Spleen (tissue), 13 donors: ENCODE measurements at places on chromosomes 3 and 15. TPM values are rescaled to one million over a fixed set of nuclear protein-coding genes. Genes with fewer than 3 reads are reported as not detected.

DNA sequence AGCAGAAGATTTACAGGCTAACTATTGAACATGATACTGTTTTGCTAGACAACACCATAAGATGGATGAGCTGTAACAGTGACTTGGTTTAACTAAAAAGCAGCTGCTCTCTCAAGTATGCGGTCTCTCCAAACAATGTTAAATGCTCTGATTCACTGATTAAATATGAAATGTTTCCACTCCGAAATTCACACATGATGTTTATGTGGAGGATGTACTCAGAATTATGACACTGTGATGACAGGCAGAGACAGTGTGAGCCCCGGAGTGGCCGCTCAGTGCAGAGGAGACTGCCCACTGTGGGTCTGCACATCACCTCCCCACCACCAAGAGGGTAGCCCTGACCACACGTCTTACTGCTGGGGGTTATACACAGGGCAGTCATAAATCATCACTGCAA is 83.9 kb upstream of the MEX3B start:
- peaks cover 98% of the 10 kb centered on the region for H3K36me3 ChIP-seq
- H3K4me1 ChIP-seq, result no peaks in the 10 kb centered on the region

DNA sequence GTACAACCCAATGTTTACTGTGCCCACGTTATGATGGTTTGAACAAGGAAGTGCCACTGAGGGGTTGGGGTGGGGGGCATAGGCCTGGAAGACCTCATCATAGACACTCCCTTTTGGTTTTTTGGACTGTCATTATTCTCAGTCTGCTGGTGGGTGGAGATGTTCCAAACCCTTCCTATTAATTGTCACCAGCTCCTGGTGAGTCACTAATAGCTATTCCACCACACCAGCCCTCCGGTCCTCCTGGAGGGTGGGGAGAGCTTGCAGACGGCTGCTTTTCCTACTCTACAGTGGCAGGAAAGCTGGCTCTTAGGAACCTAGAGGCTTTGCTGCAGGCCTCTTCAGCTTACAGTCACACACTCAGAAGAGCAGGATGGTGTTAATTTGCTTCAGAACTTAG is 9.0 kb upstream of the COPG1 start:
- H3K27me3 ChIP-seq, result peaks cover 4% of the 10 kb centered on the region
- H3K36me3 ChIP-seq, result no peaks in the 10 kb centered on the region
- no peak overlapping the region for H3K4me3 ChIP-seq
- DNase-seq, result no peak

Gene CHRNA7
- polyA plus RNA-seq, result 0.77 TPM

- H3K36me3 ChIP-seq, result no peaks in the 10 kb centered on the region
- H3K27me3 ChIP-seq, result no peaks in the 10 kb centered on the region
- DNase-seq, result no peak
- H3K4me3 ChIP-seq, result no peak overlapping the region
Measured at GRCh38 chr15:64009241-64009640, 37.0 kb downstream of the DAPK2 start.

Gene MGLL
- polyA plus RNA-seq, result 47.2 TPM

DNA sequence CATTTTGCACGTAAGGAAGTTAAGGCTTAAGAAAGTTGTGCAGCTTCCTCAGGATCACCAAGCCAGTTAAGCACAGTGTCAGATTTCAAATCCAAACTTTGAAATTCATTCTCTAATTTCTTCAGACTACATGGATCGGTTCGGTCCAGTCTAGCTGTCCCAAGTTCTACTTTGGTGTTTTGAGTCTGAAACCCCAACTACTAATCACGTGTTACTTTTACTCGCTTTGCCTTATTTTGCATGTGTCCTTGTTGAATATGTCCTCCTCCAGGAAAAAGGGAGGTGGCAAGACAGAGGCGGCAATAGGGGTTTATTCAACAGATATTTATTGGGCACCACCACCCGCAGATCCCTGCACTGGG is 522 bp upstream of the GXYLT2 start:
- H3K27ac ChIP-seq, result no peak overlapping the region
- DNase-seq, result no peak
- peak overlapping the region; percentile 40 for H3K4me3 ChIP-seq
- peaks cover 21% of the 10 kb centered on the region for H3K4me1 ChIP-seq

DNA sequence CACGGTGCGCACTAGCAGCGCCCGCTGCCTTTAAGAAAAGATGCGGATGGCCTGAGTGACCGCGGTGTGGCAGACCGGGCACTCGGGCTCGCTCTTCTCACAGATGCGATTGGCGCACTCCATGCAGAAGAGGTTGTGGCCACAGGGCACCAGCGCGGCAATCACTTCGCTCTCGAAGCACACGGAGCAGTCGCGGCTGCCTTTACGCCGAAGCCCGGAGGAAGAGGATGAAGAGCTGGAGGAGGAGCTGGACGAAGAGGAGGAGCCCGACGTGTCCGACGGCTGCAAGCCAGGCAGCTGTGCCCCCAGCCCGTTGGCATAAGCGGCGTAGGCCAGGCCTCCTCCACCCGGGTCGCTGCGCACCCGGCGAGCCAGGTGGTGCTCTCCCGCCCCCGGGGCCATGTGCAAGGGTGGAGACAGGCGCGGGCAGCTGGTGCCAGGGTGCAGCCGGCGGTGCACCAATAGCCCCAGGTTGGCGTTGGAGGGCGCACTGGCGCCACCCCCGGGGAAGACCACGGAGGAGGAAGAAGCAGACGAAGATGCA is 2.6 kb downstream of the MEX3B start:
- peaks cover 32% of the 10 kb centered on the region for H3K4me1 ChIP-seq
- no peak overlapping the region for H3K4me3 ChIP-seq
- H3K27me3 ChIP-seq, result peaks cover 18% of the 10 kb centered on the region

Gene COL6A6
- 0.26 TPM for polyA plus RNA-seq

Gene SCN11A
- 0.26 TPM for polyA plus RNA-seq

DNA sequence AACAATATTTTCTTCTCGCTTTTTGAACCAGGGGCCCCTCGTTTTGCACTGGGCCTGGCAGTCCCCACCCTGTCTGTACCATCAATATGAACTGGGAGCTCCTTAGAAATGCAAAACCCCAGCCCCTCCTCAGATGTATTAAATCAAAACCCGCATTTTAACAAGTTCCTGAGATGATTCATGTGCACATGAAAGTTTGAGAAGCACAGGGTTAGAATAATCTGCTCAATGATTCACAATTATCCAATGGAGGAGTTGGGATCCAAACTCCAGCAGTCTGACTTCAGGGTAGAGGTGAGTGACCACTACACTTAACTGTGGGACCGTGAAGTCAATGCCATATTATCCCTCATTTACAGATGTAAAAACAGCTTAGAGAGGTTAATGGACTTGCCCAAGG is 256.4 kb downstream of the IGSF11 start:
- H3K36me3 ChIP-seq, result no peaks in the 10 kb centered on the region
- no peaks in the 10 kb centered on the region for H3K27me3 ChIP-seq
- H3K4me3 ChIP-seq, result no peak overlapping the region

GRCh38 chr15:87896936-87897335 is 359.6 kb downstream of the NTRK3 start:
- H3K4me3 ChIP-seq, result no peak overlapping the region
- no peaks in the 10 kb centered on the region for H3K27me3 ChIP-seq
- DNase-seq, result no peak
- H3K4me1 ChIP-seq, result no peaks in the 10 kb centered on the region
- no peaks in the 10 kb centered on the region for H3K36me3 ChIP-seq

- no peaks in the 10 kb centered on the region for H3K27me3 ChIP-seq
- H3K4me1 ChIP-seq, result no peaks in the 10 kb centered on the region
- H3K36me3 ChIP-seq, result peaks cover 21% of the 10 kb centered on the region
- H3K27ac ChIP-seq, result no peak overlapping the region
- no peak overlapping the region for H3K4me3 ChIP-seq
- DNase-seq, result no peak
Measured at GRCh38 chr15:64997745-64998375, 8.1 kb upstream of the SPG21 start.

DNA sequence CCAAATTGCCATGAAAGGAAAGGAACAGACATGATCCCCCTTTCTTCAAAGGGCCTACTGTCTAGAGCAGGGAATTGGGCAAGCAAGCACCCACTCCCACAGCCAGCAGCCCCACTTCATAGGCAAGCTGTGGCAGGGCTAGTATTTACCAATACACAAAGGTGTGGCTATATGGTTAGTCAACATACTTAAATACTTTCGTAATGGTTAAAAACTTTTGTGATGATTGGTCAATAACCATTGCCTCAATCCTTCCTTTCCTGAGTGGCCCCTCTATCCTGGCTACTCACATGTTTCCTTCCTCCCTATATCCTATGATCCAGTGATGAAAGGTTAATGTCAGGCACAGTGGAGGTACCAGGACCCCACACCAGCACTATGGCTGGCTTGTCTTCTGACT is 30.1 kb upstream of the ARL8B start:
- no peak overlapping the region for H3K27ac ChIP-seq
- H3K27me3 ChIP-seq, result no peaks in the 10 kb centered on the region
- no peak overlapping the region for H3K4me3 ChIP-seq
- no peaks in the 10 kb centered on the region for H3K36me3 ChIP-seq
- DNase-seq, result no peak

GRCh38 chr3:139797724-139798343 is 120.1 kb upstream of the NMNAT3 start:
- no peak overlapping the region for H3K27ac ChIP-seq
- H3K4me1 ChIP-seq, result no peaks in the 10 kb centered on the region
- no peaks in the 10 kb centered on the region for H3K27me3 ChIP-seq
- H3K4me3 ChIP-seq, result no peak overlapping the region

Gene KNL1
- polyA plus RNA-seq, result 2.1 TPM

Gene GOLGA8H
- 0.07 TPM for polyA plus RNA-seq

Gene TGM4
- polyA plus RNA-seq, result not detected

DNA sequence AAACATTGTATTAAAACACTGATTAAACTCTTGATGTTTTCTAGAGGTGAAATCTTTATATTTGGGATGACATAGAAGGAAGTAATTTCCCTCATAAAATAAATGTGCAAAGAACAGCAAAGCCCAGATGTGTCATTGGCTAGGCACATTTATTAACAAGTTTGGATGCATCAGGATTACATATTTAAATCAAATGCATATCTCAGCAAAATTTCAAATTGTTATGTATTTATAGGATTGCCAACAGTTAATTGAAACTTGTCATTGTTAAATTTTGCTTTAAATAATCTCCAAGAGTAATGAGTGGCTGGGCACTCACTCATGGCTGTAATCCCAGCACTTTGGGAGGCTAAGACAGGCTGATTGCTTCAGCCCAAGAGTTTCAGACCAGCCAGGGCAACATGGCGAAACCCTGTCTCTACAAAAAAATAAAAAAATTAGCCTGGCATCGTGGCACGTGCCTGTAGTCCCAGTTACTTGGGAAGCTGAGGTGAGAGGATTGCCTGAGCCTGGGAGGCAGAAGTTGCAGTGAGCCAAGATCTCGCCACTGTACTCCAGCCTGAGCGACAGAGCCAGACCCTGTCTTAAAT is 28.2 kb downstream of the ARIH1 start:
- no peak overlapping the region for H3K27ac ChIP-seq
- no peaks in the 10 kb centered on the region for H3K27me3 ChIP-seq
- no peak for DNase-seq
- H3K4me1 ChIP-seq, result peaks cover 8% of the 10 kb centered on the region
- peaks cover 24% of the 10 kb centered on the region for H3K36me3 ChIP-seq

Gene AGTR1
- 1.5 TPM for polyA plus RNA-seq

DNA sequence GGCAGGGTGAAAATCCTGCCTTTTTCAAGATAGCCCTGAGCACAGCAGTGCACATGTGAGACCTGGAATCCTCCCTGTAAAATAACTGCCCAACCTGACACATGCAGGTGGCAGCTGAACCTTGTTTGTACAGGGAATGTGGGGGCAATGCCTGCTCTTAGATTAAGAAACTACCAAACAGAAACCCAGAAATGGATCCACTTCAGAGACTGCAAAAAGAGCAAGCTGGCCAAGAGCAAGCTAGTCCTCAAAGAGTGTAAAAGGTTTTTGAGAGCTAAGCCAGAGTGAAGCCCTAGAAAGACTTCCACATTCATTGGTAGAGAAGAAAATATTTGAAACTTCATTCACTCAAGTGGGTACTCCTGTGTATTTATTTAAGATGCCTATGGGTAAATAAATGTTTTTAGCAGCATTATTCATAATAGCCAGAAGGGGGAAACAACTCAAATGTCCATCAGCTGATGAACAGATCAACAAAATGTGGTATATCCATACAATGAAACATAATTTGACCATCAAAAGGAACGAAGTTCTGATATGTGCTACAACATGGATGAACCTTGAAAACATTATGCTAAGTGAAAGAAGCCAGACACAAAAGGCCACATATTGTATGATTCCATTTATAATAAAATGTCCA is 96.0 kb upstream of the TSC22D2 start:
- no peaks in the 10 kb centered on the region for H3K27me3 ChIP-seq
- H3K4me3 ChIP-seq, result no peak overlapping the region
- no peaks in the 10 kb centered on the region for H3K4me1 ChIP-seq
- DNase-seq, result no peak

Gene CAMP
- polyA plus RNA-seq, result 14.1 TPM

DNA sequence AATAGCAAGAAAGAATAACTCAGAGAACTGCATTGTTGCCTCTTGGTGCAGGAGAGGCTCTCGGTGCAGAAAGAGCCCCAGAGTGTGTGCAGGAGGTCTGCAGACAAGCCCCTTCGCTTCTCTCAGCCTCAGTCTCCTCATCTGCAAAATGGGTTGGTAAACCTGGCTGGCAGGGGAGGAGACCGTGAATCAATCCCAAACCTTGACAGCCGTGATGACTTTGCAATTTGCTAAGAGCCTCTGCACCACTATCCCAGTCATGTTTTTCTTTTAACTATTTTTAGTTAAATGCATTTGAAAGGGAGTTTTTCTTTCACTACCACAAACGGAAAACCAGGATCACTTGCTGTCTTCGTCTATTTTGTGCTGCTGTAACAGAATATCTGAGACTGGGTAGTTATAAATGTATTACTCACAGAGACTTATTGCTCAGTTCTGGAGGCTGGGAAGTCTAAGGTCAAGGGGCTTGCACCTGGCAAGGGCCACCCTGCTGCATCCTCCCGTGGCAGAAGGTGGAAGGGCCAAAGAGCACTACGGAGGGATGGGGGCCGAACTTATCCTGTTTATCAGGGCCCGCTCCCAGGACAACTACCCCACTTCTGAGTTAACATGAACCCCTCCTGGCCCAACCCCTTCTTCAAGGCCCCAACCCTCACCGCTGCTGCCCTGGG is 14.2 kb upstream of the IQSEC1 start:
- no peak overlapping the region for H3K4me3 ChIP-seq
- H3K36me3 ChIP-seq, result no peaks in the 10 kb centered on the region
- no peaks in the 10 kb centered on the region for H3K27me3 ChIP-seq
- H3K27ac ChIP-seq, result peak overlapping the region; percentile 77
- DNase-seq, result peak; percentile 84
